NCI-H187 (cell line): ENCODE measurements at places on chromosomes 2 and 18.

DNA sequence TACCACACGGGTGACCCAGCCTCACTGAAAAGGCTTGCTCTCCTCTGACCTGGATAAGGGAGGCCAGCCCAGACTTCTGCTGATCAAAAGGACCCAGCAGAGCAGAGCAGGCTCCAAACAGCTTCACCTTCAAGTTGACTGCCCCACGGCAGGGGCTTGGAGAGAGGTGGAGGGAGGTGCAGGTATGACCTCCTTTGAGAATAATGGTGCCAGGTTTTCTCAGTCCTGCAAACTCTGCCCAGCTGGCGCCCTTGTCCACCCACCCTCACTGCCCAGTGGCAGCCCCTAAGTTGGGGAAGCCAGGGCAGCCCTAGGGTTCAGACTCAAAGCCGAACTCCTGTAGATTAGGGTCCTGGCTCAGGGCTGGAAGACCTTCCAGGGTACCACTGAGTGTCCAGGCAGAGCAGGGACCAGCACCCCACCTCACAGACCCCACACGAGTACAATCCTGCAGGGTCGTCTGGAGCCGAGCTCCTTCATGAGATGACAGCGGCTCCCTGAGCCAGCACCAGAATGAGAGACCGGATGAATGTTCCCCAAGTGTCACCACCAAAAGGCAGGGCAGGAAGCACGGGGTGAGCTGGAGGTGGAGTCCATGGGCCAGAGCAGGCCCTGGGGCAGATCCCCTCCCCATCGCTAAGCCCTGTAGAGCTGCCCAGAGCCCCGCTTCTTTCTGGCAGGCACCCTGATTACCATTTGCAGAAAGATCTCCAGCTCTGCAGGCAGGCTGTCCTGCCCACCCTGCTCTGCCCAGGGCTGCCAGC lies 3.6 kb upstream of the GPC1 start:
- no peak for DNase-seq

DNA sequence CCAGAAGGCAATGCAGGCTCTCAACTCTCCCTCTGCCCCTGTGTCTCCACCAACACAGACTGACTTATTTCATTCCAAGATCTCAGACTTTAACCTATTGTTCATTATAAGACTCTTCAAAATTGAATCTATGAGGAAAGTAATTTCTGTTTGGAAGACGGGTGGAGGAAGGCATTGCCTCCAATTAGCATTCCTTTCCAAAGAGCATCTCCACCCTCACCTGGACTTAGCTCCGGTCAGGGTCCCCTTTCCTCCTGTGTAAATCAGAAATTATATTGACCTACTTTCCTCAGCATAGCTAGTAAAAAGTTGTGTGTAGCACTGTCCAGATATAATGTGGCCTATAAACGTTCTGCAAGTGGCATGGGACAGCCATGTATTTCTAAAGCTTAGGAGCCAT lies 230.4 kb upstream of the ACVR2A start:
- no peak for DNase-seq

- no peak for DNase-seq
Observed at GRCh38 chr2:197131558-197131855, 179.1 kb downstream of the ANKRD44 start.

DNA sequence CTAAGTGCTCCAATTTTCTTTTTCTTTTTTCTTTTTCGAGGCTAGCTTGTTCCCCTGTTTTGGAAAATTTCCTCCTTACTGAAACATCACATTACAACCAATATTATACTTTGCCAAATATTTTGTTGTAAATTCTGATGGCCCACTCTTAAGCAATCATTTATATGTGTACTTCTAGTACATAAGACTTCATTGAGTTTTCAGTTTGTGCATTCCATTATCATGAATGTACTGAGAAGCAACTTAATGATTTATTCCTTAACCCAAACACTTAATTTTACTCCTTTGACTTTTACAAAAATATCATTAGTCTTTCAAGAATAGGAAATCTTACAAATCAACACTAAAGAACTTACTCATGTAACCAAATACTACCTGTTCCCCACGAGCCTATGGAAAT lies 242.4 kb downstream of the ARHGAP15 start:
- DNase-seq: no peak
